ENCODE measurements at places on chromosomes 13 and 19.

- DNase-seq, result no peak
These were observed 18.6 kb downstream of the SERPINE3 start for GRCh38 chr13:51357928-51358595.

DNA sequence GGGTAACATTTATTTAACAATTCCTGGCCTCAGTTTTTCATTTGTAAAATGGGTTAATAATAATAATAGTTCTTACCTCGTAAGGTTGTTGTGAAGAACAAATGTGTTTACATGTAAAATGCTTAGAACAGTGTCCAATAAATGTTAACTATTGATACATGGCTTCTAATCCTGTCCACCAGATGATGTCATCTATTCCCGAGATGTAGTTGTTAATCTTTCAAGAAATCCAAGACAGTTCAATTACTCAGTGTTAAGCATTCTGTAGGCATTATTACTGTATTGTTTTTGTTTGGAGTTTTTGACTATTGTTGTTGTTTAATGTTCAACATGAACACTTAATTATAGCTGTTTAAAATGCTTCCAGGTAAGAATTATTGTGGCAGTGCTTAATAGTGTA, 131.0 kb upstream of the FNDC3A start:
- no peak for DNase-seq

DNA sequence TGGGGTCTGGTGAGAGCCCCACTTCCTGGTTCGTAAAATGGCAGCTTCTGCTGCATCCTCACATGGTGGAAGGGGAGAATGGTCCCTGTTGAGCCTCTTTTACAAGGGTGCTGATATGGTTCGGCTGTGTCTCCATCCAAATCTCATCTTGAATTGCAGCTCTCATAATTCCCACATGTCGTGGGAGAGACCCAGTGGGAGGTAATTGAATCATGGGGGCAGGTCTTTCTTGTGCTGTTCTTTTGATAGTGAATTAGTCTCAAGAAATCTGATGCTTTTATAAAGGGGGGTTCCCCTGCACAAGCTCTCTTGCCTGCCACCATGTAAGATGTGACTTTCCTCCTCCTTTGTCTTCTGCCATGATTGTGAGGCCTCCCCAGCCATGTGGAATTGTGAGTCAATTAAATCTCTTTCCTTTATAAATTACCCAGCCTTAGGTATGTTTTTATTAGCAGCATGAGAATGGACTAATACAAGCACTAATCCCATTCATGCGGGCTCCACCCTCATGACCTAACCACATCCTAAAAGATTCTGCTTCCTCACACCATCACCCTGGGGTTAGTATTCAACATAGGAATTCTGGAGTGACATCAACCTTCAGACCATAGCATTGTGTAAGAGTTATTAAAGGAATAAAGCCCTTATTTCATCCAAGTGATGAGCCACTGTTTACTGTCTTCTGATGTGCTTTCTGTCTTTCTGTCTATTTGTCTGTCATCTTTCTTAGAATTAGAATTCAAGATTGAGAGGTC, 159.0 kb upstream of the IRS2 start:
- DNase-seq, result no peak

DNA sequence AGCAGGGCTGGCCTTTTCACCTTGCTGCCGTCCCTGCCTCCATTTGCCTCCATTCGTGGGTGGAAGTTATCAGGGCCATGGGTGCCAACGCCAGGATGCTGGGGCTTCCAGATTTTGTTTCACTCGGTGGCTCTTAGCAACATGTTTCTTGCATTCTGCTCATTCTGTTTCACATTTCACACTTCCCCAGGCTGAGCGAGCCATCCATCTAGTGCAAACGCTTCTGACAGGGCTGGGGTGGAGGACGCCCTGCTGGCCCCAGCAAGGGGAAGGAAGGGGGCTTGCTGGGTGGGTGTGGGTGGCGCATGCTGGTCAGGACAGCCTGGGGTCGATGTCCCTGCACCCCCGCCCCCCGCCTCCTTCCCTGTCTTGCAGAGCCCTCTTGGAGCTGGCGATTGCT, 165.2 kb downstream of the URI1 start:
- DNase-seq, result peak; percentile 16

GRCh38 chr13:39779337-39780265, 124.1 kb downstream of the COG6 start:
- no peak for DNase-seq

GRCh38 chr13:46278474-46278873, 66.7 kb downstream of the LRRC63 start:
- DNase-seq, result no peak

DNA sequence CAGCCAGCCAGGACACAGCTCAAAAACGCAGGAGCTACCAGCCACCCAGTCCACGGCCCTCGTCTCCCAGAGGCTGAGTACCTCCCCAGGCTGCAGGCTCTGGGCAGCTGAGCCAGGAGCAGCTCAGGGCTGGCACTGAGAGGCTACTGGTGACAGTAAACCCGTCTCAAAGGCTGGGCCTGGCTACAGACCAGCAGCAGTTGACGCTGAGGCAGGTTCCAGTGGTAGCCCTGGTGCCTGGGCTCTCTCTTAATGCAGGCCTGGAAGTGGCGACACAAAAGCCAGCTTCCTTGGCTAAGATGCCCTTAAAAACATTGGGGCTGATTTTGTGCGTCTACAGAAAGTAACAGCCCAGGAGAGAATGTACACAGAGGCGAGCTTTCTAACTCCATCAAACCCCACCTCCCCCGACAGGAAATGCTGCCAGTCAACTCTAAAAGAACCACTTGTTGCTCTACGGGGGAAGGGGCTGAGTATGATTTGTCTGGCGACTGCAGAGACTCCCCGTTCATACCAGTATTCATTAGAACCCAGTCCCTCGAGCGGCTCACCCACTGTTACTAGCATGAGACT, 126.3 kb downstream of the STK24 start:
- DNase-seq, result peak; percentile 30

GRCh38 chr19:2186071-2186846, 22.5 kb downstream of the DOT1L start:
- DNase-seq, result peak; percentile 69

- DNase-seq, result no peak
These were observed 186.1 kb upstream of the KLF12 start for GRCh38 chr13:74320282-74320681.

DNA sequence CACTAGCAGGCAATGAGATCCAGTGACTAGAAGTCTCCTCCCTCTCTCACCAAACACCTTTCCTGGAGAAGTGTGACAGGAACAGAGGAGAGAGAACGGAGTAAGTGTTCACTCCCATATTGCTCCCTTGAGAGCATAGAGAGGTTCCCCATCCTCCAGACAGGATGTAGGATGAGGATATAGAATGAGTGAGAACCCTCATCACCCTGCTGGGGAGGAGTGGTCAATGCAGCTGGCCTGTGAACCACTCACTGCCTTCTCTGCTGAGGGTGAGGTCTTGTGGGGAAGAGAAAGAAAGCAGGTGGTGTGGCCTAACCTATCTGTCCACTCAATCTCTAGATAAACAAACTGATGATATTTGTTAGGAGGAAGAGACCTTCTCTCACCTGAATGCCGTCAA, 386.6 kb downstream of the PCDH20 start:
- no peak for DNase-seq

DNA sequence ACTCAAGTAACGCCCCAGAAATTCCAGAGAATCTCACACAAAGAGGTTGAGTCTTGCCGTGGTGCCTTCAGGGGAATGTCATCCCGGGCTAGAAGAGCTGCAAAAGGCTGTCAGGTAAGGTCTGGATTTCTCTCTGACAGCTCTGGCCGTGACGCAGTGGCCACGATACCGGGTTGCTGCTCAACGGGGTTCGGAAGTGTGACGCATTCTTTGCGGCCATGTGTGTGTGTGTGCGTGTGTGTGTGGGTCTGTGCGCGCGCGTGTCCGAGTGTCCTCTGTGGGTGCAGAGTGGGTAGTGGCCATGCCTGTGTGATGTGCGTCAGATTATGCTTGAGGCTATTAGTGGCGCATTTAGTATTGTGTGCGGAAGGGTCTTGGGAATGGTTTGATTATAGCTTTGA, 306 bp downstream of the ZNF540 start:
- DNase-seq, result peak; percentile 78

DNA sequence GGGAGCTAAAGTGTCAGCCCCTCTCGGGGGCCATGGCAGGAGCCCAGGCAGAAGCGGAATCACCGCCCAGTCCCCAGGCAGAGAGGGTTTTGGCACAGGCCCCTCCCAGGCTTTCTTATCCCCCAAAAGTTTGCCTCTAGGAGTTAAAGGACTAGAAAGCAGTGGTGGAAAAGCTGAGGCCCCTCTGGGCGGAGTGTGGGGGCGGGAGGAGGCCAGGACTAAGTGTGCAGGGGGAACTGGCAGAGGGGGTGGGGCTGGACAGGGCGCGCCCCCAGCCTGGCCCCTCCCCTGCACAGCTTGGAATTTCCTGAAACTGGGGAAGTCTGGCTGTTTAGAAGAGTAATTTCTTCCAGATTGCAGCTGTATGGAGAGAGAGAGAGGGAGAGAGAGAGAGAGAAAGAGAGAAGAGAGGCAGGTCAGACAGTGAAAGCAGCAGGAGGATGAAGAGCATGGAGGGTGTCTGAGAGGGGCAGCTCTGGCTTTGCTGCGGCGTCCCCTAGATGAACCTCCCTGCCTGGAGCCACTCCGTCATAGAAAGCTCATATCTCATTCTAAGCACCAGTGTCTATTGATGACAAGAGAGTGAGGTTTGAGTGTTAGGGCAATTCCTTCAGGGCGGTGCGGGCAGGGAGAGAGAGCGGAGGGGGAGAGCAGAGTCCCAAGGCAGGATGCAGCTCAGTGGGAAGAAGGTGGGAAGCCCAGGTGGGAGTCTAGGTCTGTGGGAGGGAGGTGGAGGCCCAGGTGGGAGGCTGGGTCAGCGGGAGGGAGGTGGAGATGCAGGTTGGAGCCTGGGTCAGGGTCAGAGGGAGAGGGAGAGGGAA, at the start of gene CDC42EP5:
CDC42EP5 (minus strand) TSS at position 226 of the 821 bp plus-strand sequence. CDS start 7,749 bp downstream, outside the sequence.
- no peak for DNase-seq

- no peak for DNase-seq
These were observed at the start of gene LIPE for GRCh38 chr19:42427313-42427712. TSS of gene LIPE (minus strand) at chr19:42427388. CDS start at chr19:42427149, 239 bp downstream.

GRCh38 chr13:111006506-111007031, 91.7 kb upstream of the ANKRD10 start:
- DNase-seq, result peak; percentile 40

GRCh38 chr13:113390874-113391497, 27.1 kb upstream of the GRTP1 start:
- peak; percentile 9 for DNase-seq

DNA sequence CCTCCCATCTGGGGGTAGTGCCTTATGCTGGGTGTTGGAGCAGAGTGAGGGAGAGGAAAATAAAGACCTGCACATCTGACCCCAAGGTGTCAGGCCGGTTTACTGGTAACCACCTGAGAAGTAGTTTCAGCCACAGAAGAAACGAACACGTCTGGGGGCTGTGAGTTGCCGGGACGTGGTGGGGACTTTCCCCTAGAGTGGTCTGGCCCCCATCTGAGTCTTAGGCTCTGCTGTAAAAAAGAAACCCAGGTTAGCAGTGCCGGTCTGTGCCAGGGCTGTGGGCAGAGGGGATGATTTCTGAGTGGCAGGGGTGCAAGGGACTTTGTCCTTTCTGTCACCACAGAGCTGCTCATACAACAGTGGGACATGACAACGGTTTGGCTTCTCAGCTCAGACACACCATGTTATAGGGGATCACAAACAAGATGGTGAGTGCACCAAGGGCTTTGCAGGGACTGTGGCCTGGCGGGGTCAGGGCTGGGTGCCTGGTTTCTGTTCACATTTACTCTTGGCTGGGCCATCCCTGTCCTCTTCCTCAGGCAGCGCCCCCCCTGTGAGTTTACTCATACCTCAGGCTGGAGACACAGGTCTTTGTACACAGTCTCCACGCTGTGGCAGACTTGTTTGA, 9.0 kb downstream of the GCDH start:
- DNase-seq, result no peak

GRCh38 chr13:113491418-113491883, 940 bp upstream of the DCUN1D2 start:
- DNase-seq, result no peak

DNA sequence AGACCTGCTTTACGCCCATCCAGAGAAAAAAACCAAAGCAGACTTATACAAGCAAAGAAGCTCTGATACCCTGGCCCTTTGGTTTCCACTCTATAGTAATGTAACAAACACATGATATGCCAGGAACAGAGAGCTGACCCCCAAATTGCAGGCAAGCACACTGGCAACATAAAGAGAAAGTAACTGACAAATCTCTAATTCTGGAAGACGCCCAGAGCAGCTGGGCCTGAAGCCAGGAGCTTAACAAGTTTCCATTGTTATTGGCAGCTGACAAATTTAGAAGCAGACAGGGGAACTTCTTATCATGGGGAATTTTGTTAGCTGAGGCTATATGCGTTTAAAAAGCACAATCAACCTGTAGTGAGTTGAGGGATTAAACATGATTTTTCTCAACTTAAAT, 158.0 kb downstream of the DLEU7 start:
- peak; percentile 91 for DNase-seq

GRCh38 chr13:25490236-25490635, 118.5 kb downstream of the ATP8A2 start:
- DNase-seq, result no peak

- no peak for DNase-seq
These were observed 431.9 kb downstream of the COG6 start for GRCh38 chr13:40087091-40088002.

DNA sequence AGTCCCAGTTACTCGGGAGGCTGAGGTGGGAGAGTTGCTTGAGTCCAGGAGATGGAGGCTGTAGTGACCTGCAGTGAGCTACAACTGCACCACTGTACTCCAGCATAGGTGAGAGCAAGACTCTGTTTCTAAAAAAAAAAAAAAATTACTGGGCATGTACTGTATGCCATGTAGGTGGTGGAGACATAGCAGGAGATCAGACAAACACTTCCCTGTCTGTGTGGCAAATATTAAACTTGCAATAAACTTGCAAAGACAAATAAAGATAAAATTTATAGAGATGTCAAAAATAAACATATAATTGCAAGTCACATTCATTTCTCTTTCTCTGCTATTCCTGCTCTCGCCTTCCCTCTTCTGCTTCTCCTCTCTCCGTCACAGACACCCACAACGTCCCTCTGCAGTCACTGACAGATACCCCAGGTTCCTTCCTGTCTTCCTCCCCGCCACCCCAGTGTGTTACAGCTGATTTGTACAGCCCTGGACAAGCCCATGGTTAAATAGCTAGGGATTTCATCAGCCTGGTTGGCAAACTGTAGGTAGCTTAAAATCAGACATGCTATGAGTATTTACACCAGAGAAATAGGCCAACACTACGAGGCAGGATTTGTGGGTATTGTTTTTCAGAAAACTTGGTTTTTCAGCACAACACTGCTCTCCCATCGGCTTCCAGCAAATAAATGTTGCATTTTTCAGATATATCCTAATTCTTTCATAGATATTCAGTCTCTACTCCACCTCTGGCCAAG, 1.3 kb upstream of the CD177 start:
- no peak for DNase-seq

DNA sequence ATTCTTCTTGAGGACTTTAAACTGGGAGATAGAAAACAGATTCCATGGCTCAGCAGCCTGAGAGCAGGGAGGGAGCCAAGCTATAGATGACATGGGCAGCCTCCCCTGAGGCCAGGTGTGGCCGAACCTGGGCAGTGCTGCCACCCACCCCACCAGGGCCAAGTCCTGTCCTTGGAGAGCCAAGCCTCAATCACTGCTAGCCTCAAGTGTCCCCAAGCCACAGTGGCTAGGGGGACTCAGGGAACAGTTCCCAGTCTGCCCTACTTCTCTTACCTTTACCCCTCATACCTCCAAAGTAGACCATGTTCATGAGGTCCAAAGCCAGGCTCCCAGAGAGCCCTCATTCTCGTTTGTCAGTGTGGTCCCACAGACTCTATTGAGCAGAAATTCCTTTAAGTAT, 8.1 kb downstream of the N4BP2L1 start:
- DNase-seq, result no peak

GRCh38 chr13:23902975-23903905, 5.9 kb upstream of the C1QTNF9B start:
- no peak for DNase-seq

All from dorsolateral prefrontal cortex (tissue), 122 donors.